SIG-M5 (cell line): ENCODE measurements at places on chromosomes 13 and 19.

DNA sequence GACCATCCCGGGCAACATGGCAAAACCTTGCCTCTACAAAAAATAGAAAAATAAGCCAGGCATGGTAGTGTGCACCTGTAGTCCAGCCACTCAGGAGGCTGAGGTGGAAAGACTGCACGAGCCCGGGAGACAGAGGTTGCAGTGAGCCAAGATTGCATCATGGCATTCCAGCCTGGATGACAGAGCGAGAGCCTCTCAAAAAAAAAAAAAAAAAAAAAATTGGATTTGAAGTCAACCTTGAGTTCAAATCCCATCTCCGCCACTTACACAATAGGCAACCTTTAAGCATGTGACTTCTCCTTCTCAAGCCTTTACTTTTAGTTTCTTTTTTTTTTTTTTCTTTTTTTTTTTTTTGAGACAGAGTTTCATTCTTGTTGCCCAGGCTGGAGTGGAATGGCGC is 12.0 kb downstream of the KASH5 start:
- DNase-seq = no peak

GRCh38 chr13:103308667-103309066 is 242.4 kb upstream of the SLC10A2 start:
- DNase-seq = no peak

- no peak for DNase-seq
Measured at GRCh38 chr19:58409010-58409790, 751 bp downstream of the ZNF584 start.

DNA sequence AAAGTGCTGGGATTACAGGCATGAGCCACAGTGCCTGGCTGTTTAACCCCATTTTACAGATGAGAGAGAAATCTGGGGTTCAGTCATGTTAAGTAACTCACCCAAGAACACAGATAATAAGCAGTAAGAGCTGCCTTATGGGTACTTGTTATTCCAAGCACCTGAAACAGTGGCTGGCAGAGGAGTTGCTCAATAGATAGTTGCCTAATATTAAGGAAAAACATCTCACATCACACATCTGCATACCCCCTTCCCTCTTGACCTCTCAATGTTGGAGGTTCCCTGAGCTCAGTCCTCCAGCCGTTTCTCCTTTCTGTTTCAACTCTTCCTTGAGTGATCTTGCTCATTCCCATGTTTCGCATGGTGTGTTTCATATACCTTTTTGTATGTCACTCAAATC is 401.9 kb downstream of the KLF12 start:
- DNase-seq = no peak

GRCh38 chr19:40714441-40715299 is 2.0 kb downstream of the COQ8B start:
- no peak for DNase-seq

- DNase-seq = no peak
Measured at GRCh38 chr19:54201172-54201701, 579 bp downstream of the RPS9 start.

- no peak for DNase-seq
Measured at GRCh38 chr19:55529636-55530234, 7.2 kb downstream of the SBK2 start.

DNA sequence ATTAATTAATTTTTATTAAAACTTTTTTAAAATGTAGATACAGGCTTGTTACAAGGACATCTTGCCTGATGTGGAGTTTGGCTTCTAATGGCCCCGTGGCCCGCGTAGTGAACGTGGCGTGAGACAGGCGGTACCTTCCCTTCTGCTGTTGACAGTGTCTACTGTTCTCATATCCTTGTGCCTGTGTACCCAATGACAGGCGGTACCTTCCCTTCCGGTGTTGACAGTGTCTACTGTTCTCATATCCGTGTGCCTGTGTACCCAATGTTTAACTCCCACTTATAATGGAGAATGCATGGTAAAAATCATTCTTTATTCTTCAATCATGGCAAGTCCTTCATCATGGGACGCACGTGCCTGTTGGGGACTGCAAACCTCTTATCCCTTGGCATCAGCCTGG is 79.1 kb upstream of the ZNF835 start:
- no peak for DNase-seq

DNA sequence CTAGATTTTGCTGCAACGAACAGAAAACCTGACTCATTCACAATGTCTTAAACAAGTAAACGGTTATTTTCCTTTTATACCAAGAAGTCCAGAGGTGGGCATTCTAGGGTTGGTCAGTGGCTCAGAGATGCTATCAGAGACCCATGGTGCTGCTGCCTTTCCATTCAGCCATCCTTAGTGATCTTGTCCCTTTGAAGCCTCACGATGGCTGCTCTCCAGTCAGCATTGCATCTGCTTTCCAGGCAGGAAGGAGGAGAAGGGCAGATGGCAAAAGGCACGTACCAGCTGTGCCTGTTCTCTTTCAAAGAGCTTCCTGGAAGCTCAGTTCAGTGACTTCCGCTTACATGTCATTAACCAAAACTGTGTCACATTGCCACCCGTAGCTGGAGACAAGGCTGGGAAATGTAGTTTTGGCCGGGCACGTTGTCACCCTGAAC is 30.1 kb downstream of the WDFY2 start:
- DNase-seq = no peak

DNA sequence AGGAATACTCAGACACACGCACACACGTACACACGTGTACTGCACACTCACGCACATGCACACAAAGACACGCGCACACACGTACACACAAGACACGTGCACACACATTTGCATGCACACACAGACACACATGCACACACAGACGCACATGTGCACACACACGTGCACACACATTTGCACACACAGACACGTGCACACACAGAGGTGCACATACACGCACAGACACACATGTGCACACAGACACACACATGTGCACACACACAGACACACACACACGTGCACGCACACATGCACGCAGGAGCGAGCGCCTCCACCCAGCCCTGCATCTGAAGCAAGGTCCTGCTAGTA is 81.1 kb downstream of the GADD45B start:
- no peak for DNase-seq

DNA sequence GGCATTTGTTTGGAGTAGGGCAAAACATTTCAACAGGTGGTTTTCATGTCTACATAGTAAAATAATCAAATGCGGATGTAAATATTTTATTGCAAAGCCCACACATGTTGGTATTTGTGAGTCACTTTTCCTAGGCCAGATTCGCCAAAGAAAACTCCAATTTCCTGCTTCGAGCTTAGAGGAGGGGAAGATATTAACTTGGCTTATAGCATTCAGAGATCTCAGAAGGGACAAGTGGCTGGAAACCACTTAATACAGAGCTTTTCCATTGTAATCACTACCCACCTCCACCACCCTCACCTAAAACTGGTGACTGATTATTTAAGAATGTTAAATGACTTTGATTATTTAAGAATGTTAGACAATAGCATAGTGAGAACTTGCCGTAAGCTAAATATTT is 530.6 kb upstream of the SPRY2 start:
- no peak for DNase-seq

- DNase-seq = no peak
Measured at GRCh38 chr13:24252136-24252535, 57.2 kb upstream of the C1QTNF9 start.

DNA sequence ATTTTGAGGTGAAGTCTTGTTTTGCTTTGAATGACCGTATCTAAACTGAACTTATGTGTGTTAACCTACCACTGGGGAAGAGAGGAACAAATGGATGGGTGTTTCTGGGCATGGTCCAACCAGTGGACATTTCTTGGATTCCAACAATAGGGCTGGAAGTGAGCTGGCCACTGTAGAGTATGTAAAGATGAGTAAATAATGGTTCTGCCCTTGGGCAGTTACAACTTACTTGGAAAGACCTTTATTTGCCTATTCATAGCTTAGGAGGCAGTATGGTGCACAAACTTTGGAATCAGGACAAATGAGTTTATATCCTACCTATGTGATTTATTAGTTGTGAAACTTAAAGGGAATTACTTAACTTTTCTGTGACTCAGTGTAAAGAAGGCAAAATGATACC is 429.5 kb downstream of the HS6ST3 start:
- DNase-seq = no peak

GRCh38 chr13:54124700-54125099 is 1096.1 kb downstream of the OLFM4 start:
- DNase-seq = no peak

DNA sequence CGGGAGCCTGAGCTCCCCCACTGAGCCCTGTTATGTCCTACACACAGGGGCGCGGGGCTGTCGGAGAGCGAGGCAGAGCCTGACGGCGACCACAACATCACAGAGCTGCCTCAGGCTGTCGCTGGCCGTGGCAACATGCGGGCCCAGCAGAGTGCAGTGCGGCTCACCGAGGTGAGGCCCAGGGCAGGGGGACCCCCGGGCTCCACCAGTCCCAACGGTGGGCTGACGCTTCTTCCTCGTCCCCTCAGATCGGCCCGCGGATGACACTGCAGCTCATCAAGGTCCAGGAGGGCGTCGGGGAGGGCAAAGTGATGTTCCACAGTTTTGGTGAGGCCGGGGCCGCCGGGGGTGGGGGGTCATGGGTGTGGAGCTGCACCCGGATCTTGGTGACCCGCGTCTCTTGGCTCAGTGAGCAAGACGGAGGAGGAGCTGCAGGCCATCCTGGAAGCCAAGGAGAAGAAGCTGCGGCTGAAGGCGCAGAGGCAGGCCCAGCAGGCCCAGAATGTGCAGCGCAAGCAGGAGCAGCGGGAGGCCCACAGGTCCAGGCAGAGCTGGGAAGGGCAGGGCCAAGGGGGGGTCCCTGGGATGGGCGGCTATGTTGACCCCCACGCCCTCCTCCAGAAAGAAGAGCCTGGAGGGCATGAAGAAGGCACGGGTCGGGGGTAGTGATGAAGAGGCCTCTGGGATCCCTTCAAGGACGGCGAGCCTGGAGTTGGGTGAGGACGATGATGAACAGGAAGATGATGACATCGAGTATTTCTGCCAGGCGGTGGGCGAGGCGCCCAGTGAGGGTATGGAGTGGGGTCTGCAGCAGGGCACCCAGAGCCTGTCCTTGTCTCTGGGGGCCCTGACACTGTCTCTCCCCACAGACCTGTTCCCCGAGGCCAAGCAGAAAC is 1.2 kb upstream of the P2RY11 start:
- DNase-seq = no peak

- no peak for DNase-seq
Measured at GRCh38 chr13:113427562-113428468, 25.5 kb downstream of the ADPRHL1 start.

GRCh38 chr19:41298348-41298964 is 11.5 kb upstream of the CCDC97 start:
- no peak for DNase-seq

DNA sequence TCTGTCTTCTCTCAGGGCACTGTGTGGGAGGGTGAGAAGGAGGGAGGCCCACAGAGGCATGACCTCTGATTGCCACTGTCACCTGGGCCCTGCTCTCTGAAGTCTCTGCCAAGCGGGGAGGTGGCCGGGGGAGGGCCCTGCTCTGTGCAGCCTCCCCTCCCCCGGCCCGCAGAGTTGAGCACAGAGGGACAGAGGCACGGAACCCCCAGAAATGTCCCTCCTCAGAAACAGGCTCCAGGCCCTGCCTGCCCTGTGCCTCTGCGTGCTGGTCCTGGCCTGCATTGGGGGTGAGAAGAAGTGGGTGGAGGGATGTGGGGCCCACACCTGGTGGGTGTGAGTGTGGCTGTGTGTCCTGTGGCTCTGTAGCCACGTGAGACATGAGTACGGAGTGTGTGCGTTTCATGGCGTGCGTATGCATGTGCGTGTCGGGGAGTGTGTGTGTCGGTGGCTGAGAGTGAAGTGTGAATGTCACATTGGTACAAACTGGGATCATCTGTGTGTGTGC is at the start of gene APOC4:
Gene APOC4, plus strand, starts transcription at position 171 of the 505 bp plus-strand sequence. Its CDS starts 41 bp downstream, at position 212.
- no peak for DNase-seq

DNA sequence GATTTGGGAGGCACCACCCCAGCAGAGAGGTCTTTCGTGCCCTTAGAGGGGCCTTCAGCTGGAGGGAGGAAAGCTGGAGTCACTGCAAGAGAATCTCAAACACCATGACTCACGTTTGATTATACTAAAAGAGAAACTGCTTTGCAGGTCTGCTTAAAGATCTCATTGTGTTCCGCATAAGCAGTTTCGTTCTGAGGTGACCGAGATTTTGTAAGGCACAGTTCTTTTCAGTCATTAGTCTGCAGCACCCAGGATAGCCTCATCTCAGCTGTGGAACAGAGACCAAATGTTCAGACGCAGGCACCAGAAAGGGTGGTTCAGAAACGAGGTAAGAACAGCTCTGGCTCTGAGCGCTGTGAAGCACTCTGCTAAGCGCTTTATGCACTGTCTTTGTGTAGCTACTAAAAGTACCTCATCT is 71.2 kb upstream of the GTF3A start:
- no peak for DNase-seq

- DNase-seq = no peak
Measured at GRCh38 chr13:110560601-110561343, 750 bp downstream of the RAB20 start.

DNA sequence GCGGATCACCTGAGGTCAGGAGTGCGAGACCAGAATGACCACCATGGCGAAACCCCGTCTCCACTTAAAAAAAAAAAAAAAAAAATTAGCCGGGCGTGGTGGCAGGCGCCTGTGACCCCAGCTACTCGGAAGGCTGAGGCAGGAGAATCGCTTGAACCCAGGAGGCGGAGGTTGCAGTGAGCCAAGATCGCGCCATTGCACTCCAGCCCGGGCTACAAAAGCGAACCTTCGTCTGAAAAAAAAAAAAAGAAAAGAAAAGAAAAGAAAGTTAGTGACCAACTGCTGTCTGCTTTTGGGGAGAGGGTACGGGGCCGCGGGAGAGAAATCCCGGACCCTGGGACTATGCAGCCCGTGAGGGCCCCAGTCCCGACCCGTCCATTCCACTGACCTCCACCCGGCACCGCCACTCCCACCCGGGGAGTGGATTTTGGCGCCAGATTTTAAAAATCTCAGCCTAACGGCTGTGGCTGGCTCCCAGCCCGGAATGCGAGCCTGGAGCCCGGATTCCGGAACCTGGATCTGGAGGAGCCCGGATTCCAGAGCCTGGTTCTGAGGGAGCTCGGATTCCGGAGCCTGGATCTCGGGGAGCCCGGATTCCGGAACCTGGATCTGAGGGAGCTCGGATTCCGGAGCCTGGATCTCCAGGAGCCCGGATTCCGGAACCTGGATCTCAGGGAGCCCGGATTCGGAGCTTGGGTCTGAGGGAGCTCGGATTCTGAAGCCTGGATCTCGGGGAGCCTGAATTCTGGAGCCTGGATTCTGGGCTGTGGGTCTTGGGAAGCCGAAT is 6.1 kb upstream of the LMNB2 start:
- no peak for DNase-seq

GRCh38 chr13:97367016-97367822 is 66.8 kb upstream of the RAP2A start:
- no peak for DNase-seq
